Esophagus muscularis mucosa (tissue), 4 donors: ENCODE measurements at places on chromosomes 2 and 18. TPM values are rescaled to one million over a fixed set of nuclear protein-coding genes. Genes with fewer than 3 reads are reported as not detected.

Gene RESP18
- not detected for total RNA-seq

GRCh38 chr2:235291461-235291860 lies 202.4 kb upstream of the AGAP1 start:
- no peak for DNase-seq

Gene ALPP
- total RNA-seq, result 0.06 TPM

- peak; percentile 62 for DNase-seq
Measured at GRCh38 chr2:71611247-71611646, 157.9 kb downstream of the DYSF start.

Gene MARCHF7
- 90.1 TPM for total RNA-seq
